ENCODE measurements at places on chromosomes 4 and X.

GRCh38 chrX:130846746-130847145 lies 56.3 kb downstream of the ENOX2 start:
- DNase-seq: no peak

GRCh38 chr4:13386405-13387107 lies 97.6 kb downstream of the RAB28 start:
- DNase-seq: no peak

GRCh38 chrX:13901354-13901753 lies 84.5 kb upstream of the GPM6B start:
- no peak for DNase-seq

GRCh38 chrX:28552322-28552721 lies 34.9 kb upstream of the IL1RAPL1 start:
- DNase-seq: no peak

DNA sequence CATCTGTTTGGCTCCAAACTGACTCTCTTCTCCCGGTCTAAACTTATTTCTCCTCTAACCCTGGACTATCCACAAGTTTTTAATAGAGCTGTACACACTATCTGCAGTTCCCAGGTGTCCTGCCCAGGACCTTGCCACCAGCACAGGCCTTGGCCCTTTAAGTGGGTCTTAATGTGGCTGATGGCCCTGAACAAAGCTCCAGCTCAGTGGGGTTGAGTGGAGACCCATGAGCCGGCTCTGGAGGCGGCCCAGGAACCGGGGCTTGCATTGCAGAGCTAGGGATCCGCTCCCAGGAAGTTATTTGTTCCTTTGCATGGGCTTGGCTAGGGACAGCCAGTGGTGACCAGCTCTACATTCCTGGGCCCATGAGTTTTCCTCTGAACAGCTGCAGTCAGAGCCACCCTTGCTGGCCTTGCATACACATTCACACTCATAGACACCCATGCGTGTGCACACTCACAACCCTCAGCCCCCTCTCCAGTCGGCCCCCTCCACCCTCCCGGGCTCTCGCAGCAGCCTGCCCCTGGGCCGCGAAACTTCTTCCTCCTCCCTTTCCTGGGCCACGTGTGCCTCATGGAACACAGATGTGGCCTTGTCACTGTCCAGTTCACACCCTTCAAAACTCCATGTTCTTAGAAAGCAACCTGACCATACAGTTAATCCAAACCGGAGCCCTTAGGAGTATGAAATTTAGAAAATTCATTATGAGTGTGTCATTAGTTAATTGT lies 58.2 kb downstream of the GPR143 start:
- DNase-seq: no peak

- DNase-seq: no peak
These were observed 154.1 kb upstream of the CPEB2 start for GRCh38 chr4:14848229-14848628.

- DNase-seq: no peak
These were observed 20.4 kb downstream of the LEF1 start for GRCh38 chr4:108148316-108148715.

DNA sequence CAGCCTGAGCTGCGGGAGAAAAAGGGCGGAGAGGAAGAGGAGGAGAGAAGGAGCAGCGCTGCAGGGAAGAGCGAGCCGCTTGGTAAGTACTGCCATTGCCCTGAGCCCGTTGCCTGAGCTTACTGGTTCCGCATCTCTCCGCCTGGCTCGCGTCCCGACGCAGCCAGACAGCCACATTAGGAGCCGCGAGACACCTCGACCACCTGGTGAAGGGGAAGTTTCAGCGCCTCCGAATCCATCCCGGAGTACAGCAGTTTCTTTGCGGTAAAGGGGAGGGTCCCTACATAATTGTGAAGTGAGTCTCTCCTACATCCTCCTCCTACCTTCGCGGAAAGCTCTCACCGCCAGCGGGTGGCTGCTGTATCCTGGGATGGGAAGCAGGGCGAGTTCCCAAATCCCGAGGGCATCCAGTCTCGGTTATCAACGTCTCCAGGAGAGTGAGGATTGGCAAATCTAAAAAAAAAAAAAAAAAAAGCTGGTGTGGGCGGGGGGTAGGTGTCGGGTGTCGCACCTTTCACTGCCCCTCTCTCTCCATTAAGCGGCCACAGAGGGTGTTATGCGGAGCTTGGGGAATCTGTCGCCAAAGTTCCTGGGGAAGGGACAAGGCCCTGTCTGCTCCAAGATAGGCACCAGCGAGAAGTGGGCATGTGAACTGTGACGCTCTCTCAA lies 7.9 kb downstream of the TBX22 start:
- no peak for DNase-seq

DNA sequence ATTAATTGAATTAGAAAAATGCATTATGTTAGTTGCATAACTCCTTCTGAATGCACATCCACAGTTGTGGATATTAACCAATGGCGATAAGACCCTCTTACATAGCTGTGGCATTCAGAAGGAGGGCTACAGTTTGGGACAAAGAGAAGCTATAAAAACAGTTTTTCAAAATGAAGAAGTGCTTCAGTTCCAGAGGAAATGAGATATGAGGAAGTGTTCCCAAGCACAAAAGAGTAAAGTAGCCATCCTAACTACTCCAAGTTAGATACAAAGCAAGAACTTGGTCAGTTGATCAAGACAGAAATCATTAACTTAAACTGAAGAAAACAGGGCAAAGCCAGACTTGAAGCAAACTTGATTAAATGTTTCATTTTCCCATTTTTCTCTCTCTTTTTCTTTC lies 17.2 kb upstream of the ADGRL3 start:
- DNase-seq: no peak

GRCh38 chrX:122777766-122778165 lies 406.3 kb upstream of the GRIA3 start:
- no peak for DNase-seq

- DNase-seq: no peak
These were observed 14.3 kb downstream of the CFAP99 start for GRCh38 chr4:2432991-2433530.

- no peak for DNase-seq
These were observed at the start of gene MAP7D2 for GRCh38 chrX:20116577-20117240. MAP7D2 (minus strand) TSS chrX:20116907; CDS start chrX:20116879, 28 bp downstream.

- DNase-seq: peak; percentile 87
These were observed 5.9 kb downstream of the UGDH start for GRCh38 chr4:39521253-39521919.

GRCh38 chrX:80578517-80579105 lies 158.4 kb downstream of the TENT5D start:
- peak; percentile 54 for DNase-seq

GRCh38 chr4:48340276-48340964 lies 909 bp upstream of the SLAIN2 start:
- DNase-seq: peak; percentile 79

DNA sequence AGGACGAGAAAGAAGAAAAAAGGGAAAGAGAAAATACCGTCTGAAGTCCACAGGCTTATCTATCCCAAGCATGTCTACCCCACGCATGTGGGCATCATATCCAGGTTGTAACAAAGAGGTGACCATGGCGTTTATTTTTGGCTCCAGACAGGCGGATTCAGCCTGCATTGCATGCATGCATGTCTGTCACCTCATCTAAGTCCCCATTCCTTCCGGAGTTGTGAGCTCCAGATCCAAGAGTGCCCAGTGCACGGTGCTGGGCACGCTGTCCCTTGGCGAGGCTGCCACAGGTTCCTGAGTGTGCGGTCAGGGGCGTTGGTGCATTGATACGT lies 905 bp upstream of the GALNTL6 start:
- peak; percentile 33 for DNase-seq

GRCh38 chr4:27819246-27819645 lies 958.6 kb downstream of the STIM2 start:
- DNase-seq: peak; percentile 46

DNA sequence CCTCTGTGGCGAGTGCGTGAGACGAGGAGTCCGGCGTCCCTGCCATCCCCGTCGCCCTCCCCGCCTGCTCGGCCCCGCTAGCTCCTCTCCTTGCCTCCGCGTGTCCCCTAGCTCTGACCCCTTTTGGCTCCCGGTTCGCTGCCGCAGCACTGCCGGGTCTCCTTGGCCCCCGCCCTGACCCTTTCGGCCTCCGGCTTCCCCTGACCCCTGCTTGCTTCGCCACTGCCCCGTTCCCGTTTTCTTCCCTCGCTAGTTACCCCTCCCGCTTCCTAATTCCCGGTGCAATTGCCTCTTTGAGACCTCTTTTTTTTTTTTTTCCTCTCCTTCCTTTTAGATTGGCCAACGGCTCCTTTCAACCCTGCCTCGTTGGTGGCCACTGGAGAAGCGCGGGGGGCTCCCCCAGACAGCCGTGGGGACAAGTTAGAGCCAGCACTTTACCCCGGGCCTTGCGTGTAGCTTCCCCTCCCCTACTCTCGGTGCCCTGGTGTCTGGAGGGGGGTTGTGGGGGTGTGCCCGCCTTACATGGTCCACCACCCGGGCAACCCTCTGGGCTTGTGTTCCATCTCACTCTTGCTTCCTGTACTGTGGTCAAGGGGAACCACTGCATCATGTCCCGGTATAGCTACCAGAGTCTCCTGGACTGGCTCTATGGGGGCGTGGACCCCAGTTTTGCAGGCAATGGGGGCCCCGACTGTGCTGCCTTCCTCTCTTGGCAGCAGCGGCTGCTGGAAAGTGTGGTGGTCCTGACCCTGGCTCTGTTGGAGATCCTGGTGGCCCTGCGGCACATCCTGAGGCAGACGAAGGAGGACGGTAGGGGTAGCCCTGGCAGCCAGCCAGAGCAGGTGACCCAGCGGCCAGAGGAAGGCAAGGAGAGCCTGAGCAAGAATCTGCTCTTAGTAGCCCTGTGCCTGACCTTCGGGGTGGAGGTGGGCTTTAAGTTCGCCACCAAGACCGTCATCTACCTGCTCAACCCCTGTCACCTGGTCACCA lies 548 bp downstream of the TMEM164 start:
- DNase-seq: peak; percentile 46

DNA sequence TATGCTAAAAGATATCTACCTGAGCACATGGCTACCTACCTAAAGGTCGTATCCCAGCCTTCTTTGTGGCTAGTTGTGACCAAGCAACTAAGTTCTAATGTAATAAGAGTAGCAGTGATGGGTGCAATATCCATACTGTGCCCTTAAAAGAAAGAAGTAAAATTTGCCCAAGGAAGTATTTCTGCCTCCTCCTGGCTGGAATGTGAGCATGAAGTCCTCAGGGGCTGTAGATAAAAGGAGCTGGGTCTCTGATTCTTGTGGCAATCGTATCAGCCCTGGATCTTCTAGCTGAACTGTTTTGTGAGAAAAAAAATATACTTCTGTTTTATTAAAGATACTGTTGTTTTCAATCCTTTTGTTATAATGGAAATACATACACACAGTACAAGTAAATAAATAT lies 217.4 kb downstream of the GPAT3 start:
- no peak for DNase-seq

DNA sequence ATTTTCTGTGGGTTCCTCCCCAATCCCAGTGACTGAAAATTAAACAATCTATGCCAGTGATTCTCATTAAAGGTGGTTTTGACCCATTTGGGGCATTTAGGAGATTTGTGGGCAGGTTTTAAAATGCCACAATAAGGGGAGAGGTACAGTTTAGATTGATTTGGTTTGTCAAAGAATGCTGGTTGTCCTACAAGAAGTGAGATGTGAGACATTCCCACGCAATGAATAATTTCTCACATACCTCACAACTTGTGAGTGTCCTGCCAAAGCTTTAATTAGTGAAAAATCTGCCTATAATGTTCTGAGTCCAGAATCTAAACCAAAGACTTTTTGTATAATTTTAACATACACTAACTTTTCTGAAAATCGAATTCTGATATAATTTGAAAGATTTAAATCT lies 199.4 kb downstream of the MAPK10 start:
- peak; percentile 3 for DNase-seq

DNA sequence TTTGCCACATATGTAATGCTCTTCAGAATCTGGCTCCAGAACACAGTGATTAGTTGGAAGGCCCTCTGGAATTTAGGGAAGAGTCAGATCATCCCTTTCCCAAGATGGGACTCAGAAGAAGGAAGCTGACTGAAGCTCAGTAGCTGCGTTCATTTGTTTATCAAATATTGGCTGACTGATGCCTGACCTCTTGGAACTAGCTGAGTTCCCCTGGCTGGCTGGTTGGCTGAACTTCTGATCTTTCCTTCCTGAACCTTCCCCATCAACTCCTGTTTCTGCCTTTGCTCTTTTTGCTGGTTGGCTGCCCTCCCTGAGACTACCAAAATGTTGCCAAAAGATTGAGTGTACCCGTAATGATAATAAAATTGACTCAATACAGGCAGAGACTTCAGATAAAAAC lies 866.5 kb upstream of the INTU start:
- DNase-seq: no peak

- peak; percentile 89 for DNase-seq
These were observed 12.1 kb upstream of the CC2D2A start for GRCh38 chr4:15457406-15458201.

DNA sequence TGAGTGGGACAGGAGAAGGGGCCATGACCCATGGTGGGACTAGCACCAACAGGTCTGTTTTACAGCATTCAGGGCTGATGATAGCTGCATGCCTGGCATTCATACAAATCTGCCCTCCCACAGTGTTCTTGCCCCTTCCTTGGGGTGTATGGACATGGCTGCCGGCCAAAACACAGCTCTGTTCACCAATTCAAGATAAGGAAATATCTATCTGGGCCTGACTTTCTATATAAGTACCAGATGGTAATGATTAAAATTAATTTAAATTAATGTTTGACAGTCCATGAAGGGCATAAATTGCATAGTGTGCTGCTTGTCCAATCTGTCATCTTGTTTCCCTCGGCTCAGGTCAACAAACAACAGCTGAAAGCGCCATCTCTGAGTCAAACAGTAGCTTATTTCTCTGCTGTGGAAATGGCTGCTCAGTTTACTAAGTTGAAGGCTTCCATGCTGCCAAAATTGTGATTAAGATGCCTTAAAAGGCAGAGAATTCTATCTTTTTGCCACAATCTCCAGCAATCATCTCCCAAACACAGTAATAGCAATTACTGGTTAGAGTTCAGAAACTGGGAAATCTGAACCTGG lies 67.0 kb upstream of the TSPAN7 start:
- DNase-seq: no peak

DNA sequence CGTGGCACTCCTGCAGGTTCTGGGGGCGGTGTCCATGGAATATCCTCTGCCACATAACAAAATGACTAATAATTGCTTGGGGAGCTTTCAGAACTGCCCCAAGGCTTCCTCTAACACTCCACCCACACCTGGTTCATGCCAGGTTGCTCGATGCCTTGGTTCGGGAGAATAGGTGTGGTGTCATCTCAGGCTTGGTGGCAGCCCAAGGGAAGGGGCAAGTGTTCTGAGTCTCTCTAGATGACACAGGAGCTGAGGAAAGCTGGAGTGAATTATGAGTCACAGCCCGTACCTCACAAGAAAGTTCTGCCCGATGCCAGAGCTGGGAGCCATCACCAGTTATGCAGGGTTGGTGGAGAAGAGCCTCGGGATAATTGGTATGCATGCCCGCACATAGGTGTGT lies 14.7 kb downstream of the FTSJ1 start:
- no peak for DNase-seq

DNA sequence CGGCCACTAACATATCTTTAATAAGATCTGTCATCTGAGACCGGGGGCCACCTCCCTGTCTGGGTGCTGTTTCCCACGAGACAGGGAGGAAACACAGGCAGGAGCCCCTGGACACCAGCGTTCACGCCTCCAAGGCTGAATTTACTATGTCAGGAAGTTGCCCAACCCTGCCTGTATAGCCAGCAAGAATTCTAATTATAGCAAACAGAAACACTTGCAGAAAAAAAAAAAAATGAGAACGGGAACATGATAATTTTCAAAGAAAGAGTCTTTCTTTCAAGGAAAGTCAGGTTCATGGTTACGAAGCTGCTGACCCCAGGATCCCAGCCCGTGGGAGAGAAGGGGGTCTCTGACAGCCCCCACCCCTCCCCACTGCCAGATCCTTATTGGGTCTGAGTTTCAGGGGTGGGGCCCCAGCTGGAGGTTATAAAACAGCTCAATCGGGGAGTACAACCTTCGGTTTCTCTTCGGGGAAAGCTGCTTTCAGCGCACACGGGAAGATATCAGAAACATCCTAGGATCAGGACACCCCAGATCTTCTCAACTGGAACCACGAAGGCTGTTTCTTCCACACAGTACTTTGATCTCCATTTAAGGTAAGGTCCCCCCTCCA lies at the start of gene IL3RA:
Gene IL3RA, plus strand, starts transcription at position 455 of the 613 bp plus-strand sequence. CDS start 4,981 bp downstream, outside the sequence.
- peak; percentile 55 for DNase-seq

Data from adipocyte (in vitro differentiated cells).